ENCODE measurements at places on chromosomes 1 and 21.

DNA sequence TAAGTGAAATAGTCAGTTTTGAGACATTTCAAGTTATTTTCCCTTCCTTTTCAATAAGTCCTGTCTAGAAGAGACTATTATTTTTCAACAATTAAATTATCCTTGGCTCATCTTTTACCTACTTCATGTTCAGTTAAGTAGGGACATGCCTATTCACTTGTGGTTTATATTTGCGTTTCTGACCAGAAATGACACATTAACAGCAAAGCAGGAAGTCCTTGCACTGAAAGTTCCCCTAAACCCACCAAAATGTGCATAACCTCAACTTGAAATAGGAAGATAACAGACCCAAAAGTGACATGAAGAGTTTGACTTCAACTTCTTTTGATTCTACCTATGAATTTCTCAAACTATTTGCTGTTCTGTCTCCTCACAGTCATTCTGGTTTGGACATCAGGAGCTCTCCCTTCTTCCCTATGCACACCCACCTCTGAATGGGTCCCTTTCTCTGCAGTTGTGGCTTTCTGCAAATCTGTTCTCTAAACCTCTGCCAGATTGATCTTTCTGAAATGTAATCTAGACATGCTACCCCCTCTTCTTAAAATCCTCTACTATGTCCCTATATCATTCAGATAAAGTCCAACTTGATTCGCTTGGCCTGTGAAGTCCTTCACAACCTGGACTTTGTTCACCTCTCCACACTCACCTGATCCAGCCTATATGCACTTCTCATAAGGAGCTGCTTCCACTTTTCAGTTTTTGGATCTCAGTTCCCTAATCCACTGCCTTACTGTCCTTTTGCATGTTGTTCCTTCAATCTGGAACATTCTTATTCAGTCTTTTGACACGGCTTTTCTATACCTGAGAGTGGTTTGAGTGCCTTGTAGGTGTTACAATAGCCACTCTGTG lies 661.5 kb upstream of the ADGRL4 start:
- no peak for DNase-seq

DNA sequence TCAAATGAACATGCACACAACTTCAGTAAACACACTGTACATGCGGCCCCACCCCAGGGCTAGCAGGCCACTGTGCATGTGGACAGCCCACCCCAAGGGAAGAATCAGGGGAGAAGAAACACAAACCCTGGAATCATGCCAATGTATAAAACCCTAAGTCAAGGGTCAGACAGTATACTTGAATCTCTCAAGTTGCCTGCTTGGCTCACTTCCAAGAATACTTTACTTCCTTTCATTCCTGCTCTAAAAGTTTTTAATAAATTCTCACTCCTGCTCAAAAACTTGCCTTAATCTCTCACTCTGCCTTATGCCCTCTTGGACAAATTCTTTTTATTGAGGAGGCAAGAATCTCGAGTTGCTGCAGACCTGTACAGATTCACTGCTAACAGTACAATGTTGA lies 231.2 kb upstream of the CACYBP start:
- no peak for DNase-seq

DNA sequence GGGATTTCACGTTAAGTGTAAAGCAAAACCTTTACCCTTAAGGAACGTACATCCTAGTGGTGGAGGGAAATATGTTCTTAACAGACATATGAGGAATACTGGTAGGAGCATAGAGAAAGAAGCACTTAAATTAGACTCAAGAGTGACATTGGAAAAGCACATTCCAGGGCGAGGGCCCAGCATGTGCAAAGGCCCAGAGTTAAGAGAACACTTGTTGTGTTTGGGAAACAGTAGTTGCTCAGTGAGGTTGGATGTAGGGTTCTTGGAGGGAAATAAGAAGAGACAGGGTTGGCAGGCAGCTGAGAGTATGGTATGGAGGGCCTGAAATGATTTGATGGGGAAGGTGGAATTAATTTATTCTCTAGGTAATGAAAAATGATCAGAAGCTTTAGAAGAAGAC lies 115.5 kb downstream of the CNIH3 start:
- no peak for DNase-seq

GRCh38 chr1:223748405-223748772 lies 36.0 kb downstream of the CAPN2 start:
- DNase-seq, result no peak

GRCh38 chr1:219461981-219462400 lies 150.9 kb downstream of the ZC3H11B start:
- DNase-seq, result no peak

DNA sequence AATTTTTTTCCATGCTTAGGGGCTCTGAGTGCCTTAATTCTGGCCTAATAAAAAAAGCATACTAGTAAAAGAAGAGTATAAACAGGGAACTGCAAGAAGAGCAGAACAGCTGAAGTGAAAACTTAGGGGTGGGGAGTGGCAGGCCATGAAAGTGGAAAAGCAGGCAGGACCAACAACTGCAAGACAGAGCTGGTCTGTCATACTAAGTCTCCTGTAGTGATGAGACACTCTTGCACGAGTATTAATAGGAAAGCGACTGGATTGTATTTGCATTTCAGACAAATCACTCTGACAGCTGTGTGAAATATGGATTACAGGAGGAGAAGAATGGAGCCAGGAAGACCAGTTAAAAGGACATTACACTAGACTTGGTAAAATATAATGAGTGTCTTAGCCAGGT lies 449.9 kb downstream of the NUF2 start:
- DNase-seq, result no peak

DNA sequence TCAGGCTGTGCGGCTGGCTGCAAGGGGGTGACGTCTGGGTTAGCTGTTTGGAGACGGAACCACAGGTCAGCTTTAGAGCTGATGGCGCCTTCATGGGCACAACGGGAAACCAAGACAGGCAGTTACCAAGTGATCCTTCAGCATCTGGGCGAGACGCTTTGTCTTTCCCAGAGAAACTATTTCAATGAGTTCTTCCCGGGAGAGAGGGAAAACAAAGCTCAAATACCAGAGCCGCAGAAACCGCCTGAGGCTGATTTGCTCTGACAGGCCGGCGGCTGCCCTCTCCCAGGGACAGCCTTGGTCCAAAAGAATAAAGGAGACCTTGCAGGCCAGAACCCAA lies 76.5 kb downstream of the CD58 start:
- DNase-seq, result no peak

DNA sequence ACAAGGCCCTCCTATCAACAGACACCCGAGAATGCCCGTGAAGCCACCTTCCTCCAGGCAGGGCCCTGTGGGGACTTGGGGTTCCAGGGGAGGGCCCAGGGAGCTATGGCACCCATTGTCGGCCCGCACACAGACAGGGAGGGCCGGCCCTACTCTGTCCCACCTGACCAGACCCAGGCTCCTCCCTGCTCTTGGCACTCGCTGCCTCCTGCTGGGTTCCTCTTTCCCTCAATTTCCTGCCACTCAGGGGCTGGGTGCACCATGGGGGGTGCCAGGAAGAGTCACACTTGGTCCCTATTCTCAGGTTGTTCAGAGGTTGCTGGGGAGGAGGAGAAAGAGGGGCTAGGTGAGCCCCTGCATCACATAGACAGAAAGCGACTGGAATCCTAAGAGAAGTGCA lies 8.0 kb upstream of the OXCT2 start:
- no peak for DNase-seq

DNA sequence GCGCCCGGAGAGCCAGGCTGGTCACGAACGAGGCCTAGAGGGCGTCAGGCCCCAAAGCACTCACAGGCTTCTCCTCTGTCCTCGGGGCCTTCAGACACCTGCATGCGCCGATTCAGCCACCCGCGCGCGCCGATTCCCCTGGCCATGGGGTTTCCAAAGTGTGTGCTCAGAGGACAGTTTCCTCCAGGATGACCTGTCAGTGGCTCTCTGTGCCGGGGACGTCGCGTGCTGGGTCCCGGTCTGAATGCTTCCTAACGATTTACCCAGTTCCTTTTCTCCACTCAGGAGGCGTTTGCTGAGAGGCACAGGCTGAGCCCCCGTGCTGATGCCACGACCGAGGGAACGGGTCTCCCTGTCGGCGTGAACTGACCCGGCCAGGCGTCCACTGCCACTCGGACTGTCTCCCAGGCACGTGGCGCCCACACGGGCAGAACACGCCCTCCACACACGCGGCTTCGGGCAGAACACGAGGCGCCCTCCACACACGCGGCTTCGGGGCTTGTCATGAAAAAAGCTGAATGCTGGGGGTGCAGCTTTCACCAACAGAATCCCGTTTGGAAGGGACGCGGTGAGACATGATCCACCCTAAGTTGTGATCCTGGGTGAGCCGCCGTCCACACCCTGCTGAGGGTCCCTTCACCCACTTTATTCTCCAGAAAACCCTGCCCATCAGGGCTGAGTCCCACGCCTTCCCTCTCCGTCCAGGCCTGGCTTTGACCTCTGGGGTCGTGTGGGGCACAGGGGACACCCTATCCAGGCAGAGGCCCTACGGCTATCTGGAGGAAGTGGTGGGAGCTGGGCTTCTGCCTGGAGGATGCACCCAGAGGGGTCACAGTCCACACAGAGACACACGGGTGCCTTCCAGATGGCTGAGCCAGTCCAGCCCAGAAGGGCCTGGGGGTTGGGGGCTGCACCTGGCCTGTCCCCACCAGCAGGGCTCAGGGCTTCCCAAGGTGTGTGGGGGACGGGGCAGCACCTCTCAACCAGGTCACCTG lies 56.1 kb downstream of the COL6A1 start:
- no peak for DNase-seq

DNA sequence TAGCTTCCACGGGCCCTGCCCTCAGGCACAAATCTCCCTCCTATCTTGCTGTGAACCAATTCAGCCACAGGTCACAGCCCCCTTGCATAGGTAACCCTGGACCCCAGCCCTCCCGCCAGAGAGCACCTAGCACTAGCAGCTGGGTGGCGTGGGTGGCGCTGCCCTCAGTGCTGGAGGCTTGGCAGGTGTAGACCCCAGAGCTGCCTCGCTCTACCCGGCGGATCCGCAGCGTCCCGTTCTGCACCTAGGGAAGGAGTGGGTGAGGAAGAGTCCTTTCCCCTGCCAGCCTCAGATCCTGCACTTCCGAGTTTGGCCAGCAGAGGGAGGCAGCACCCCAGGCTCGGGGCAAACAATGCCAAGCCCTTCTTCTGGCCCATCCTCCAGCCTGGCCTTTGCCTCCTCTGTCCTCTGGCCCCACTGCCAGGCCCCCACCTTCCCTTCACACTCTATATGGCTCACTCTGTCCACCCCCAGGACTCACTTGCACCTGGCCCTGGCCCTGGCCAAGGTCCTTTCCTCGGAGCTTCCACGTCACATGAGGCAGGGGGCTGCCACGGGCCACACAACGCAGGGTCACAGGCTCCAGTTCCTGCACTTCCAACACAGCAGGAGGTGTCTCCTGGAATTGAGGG lies 9.0 kb downstream of the IGSF9 start:
- DNase-seq, result no peak

GRCh38 chr1:34163792-34164731 lies 968 bp downstream of the CSMD2 start:
- DNase-seq, result no peak

GRCh38 chr1:46532498-46533178 lies 18.8 kb downstream of the KNCN start:
- no peak for DNase-seq

- DNase-seq, result no peak
Observed at GRCh38 chr1:107255469-107255868, 114.6 kb downstream of the NTNG1 start.

GRCh38 chr1:218659911-218660677 lies 315.0 kb downstream of the TGFB2 start:
- DNase-seq, result no peak

- no peak for DNase-seq
Observed at GRCh38 chr1:206960676-206961386, 9.4 kb downstream of the FCAMR start.

GRCh38 chr1:59570524-59570923 lies 244.2 kb upstream of the HOOK1 start:
- DNase-seq, result no peak

DNA sequence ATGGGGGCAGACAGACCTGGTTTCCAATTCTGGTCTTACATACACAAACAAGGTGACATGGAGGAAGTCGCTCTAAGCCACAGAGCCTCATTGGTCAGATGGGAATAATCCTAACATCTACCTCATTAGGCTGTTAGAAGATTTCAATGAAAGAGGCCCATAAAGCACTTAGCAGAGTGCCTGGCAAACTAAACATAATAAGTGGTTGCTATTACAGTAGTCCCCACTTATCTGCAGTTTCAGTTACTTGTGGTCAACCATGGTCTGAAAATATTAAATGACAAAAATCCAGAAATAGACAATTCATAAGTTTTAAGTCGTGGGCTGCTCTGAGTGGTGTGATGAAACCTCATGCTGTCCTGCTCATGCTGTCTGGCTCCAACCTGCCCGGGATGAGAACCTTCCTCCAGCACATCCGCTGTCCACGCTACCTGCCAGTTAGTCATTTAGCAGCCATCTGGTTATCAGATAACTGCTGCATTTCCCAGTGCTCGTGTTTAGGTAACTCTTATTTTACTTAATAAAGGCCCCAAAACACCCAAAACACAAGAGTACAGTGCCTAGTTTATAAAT lies 112.3 kb downstream of the DDX20 start:
- no peak for DNase-seq

GRCh38 chr1:21782349-21782867 lies 541 bp downstream of the USP48 start:
- no peak for DNase-seq

GRCh38 chr1:7345516-7345915 lies 425.6 kb upstream of the VAMP3 start:
- DNase-seq, result no peak

DNA sequence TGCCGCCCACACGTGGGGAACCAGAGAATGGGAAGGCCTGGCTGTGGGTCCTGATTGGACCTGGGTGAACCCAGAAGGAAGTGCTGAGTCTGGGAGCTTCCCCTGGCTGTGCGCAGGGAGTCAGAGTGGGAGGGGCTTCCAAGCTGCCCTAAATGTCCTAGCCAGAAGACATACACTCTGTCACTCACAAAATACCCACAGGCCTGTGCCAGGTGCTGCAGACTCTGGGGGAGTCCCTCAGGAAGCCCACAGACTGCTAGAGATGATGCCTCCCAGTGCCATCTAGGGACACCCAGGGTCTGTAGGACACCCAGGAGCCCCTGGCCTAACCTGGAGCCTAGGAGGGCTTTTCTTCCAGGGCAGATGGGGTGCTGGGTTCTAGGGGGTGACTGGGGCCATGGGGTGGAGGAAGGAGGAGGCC lies 33.7 kb upstream of the LRP8 start:
- no peak for DNase-seq

DNA sequence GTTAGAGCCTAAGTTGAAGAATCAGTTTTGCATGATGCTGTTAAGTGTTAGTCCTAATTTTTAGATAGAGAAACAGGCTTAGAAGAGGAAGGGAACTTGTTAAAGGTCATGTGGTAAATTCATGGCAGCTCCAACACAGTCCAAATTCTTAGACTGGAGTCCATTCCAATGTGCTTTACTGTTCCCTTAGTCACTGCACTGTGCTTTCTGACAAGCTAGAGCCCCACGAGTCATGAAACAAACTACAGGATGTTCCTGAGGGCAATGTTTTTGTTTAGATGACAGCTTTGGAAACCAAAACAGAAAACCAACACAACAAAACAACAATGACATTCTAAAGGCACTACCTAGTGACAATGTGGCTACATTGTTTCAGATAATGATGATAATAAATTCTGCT lies 23.1 kb upstream of the RGS4 start:
- DNase-seq, result no peak
